ENCODE measurements at places on chromosomes 2 and 18.

GRCh38 chr2:96512341-96512740, 7.2 kb upstream of the NEURL3 start:
- DNase-seq = no peak

DNA sequence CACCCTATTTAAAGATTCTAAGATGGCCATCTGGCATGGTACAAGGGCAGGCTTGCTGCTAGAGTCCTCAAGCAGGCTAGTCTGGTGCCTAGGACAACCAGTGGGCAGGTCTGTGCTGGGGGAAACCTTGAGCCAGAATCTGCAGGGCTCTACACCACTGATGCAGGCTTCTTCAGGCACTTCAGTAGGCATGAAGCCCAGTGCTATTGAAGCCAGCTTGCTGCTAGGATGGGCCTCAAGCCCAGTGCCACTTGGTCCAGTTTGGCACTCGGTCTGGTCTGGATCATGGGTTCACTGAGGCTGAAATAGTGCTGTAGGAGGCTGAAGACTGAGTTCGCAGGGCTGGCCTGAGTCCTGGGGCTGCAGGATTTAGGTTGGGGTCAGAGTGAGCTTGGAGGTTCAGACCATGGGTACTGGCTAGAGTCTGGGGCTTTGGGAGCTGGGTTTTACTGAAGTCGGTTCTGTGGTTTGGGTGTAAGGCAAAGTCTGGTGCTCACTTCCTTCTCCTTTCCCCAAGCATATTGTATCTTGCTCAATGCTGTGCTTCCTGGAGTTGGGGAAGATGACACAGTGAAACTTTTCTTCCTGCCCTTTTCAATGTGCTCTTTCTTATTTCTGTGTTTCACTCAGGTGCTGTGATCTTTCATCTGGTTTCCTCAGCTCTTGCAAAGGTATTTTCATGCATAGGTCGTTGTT, 41.2 kb downstream of the SP100 start:
- DNase-seq = no peak

DNA sequence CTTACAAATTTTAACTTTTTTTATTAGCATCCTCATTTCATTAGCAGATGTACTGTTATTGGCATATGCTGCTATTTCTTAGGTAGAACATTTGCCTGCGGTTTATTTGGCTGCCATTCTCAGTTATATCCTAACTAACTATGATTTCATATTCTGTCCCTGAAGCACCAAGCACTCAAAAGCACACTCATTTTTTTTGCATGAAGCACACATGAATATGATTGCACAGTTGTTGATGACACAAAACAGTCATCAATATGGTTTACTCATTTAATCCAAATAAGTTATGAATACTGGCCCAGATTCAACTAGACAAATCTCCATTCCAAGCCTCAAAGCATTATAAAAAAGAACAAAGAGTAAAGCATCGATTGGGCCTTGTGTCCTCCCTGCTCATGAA, 129.4 kb upstream of the CNTNAP5 start:
- no peak for DNase-seq

GRCh38 chr2:212727751-212728150, 189.1 kb upstream of the ERBB4 start:
- no peak for DNase-seq

GRCh38 chr2:162072181-162072702, 1.8 kb downstream of the DPP4 start:
- no peak for DNase-seq

DNA sequence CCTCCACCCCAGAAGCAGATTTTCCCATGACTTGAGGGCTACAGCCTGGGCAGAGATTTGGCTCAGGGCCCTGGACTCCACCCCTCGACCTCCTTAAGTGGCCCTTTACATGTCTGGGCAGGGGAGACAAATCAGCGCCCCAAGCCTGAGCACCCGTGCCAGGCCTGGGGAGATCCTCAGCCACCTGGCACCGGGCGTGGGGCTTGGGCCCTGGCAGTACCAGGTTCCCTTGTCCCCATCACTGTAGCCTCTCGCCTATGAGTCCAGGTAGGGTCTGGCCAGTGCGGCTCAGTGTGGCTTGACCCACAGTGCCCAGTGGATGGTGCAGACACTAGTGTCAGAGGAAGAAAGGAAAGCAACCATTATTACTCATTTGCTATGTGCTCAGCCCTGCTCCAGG, 22.0 kb upstream of the DNMT3A start:
- DNase-seq = no peak

- DNase-seq = no peak
Observed at GRCh38 chr2:191049728-191050639, 36.0 kb upstream of the STAT1 start.

DNA sequence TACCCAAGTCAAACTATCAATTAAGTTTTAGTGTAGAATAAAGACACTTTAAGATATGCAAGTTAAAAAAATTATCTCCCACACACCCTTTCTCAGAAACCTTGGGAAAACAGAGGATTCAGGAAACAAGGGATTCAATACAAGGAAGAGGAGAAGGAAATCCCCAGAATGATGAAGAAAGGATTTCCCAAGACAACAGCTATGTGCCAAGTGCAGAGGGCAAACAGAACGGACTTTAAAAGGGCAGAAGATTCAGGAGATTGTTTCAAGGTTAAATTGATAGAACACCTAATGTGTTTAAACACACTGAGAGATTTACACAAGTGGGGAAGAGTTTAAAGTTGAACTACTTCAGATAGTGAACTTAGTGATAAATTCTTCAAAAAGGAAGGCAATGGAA, 71.5 kb upstream of the EPAS1 start:
- DNase-seq = no peak
